Activated CD8-positive, alpha-beta memory T cell treated with anti-CD3 and anti-CD28 coated beads for 4 hours (primary cell): ENCODE measurements at places on chromosomes 7 and 10.

- no peak for DNase-seq
Observed at GRCh38 chr10:118585234-118585633, 10.2 kb downstream of the PRLHR start.

- DNase-seq, result no peak
Observed at GRCh38 chr7:738723-739454, 11.8 kb upstream of the PRKAR1B start.

DNA sequence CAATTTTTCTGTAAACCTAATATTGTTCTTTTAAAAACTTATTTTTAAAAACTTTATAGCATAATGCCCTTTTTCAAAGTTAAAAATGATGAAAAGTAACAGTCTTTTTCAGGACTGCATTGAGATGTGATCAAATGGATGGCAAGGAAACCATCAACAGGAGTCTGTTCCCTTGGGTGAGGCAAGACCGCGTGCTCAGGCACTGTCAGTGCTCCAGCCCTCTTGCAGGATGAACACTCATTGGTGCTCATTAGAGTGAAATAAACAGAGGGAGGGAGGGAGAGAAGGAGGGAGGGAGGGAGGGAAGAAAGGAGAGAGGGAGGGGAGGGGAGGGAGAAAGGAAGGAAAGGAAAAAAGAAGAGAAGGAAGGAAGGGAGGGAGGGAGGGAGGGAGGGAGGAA, 145.7 kb upstream of the CHST15 start:
- no peak for DNase-seq

DNA sequence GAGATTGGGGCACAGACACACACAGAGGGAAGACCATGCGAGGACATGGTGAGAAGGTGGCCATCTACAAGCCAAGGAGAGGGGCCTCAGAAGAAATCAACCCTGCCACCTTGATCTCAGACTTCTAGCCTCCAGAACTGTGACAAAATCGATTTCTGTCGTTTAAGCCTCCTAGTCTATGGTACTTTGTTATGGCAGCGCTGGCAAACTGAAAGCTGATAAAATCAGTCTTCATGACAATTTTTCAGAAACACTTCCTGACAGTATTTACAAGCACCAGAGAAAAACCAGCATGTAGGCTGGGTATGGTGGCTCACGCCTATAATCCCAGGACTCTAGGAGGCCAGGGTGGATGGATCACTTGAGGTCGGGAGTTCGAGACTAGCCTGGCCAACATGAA, 4.2 kb downstream of the PARP12 start:
- DNase-seq, result no peak

- DNase-seq, result no peak
Observed at GRCh38 chr10:92385831-92386230, 94.9 kb downstream of the MARCHF5 start.

DNA sequence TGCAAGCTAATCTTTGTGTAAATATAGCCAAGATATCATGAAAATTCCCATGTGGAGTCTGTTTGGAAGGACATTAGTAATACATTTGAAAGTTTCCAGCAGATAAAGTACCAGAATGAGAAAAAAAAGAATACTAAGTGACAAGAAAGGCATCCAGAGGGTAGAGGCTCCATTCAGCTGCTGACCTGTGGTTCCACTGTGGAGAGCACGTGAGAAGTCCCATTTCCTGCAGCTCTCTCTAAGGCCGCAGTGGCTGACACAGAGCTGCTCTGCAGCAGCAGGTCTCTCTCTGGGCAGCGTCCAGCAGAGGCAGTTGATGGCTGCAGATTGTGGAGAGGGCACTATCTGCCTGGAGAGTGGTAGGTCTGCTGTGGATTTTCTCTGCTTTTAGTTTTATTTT, 100.1 kb upstream of the TMEM72 start:
- no peak for DNase-seq

GRCh38 chr10:76447578-76447977, 1016.2 kb downstream of the LRMDA start:
- no peak for DNase-seq

DNA sequence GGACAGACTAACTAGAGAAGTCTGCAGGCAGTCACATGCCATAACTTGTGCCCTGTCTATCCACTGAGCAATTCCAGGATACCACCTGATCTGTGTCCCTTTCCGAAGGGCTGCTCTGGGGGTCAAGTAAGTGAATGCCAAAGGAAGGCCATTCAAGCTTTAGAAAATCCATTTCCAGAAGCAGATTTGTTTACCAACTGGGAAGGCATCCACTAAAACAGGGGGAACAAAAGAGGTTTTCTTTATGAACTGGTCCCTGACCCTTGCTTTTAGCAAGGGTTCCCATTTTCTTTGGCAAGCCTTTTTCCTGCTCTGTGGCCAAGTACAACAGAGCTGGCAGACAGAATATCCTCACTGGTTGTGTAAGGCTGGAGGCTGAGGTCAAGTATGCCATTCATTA, 36.5 kb downstream of the ITPRID1 start:
- no peak for DNase-seq

- DNase-seq, result no peak
Observed at GRCh38 chr7:98567991-98568390, 49.1 kb upstream of the NPTX2 start.

GRCh38 chr10:104297697-104298660, 29.0 kb downstream of the GSTO2 start:
- no peak for DNase-seq

DNA sequence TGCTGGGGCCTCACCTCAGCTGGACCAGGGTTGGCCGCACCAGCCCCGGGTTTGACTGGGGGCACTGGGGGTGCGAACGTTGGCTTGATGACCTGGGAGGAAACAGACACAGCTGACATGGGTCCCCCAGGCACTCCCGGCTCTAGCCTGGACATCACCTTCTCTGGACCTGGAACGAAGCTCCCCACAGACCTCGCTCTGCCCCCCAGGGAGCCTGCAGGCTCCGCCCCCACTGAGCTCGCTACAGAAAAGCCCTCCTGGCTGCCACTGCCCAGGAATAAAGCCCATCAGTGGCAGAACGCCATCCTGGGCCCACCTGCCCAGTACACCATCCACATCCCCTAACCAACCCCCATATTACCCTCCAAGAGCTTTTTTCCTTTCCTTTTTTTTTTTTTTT, 13.0 kb downstream of the ADAM8 start:
- DNase-seq, result no peak

DNA sequence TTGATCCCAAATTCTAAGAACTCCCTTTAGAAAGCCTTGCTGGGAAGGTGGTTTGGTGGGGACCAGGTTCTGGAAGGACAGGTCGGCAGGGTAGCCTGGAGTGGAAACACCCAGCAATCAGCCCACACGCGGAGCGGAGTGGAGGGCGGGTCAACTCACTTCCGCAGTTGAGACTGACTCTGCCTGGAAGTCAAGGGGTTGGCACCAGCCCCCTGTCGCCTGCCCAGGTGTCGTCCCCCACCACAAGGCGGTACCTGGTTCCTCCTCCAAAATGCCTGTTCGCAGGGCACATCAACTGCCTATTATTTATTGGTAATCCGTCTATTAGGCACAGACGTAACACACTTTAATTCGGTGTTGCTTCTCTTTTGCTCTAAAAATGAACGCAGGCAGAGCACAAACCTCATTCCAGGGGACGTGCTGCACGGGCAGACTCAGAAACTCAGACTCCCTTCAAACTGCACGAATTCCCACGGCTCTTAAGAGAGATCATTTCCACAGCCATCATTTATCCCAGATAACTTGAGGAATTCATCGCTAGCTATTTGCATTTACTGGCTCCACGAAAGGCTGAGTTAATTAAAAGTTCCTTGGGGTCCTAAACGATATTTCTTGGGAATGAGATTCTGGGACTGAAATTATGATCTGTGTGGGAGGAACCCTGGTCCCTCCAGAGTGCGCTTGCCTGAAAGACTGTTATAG, 248.2 kb upstream of the PPP2R2D start:
- DNase-seq, result no peak

DNA sequence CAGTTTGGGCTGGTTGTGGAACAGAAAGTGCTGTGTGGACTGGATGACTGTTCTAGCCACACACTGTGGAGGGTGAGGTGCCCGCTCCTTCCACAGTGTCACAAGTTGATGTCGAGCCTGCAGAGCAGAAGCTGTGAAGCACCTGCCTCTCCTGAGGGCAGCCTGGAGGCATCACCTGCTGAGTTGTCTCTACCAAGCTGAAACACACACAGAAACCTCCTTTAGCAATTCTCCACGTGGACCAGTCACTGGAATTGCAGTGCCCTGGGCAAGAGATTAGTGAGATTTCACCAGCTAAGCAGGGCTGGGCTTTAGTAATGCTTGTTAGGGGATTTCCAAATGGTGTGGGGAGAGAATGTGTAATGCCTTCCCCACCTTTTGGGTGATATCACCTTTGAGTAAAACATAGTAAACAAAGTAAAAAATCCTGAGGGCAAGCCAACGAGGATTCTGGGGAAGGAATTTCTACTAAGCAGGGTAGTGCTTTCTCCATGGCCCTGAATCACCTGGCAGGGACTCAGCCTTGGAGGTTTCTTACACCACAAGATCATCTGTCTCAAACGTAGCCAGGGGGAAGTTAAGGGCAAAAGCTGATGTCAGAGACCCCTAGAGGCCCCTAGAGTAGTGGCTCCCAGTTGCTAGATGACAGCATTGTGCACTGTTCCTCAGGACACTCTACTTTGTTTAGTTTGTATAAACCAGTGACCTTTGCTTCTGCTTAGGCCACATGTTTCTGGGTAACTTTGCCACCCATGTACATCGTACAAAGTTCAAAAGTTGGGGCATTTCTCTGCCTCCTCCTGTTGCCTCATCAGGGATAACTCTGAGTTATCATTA, 233.1 kb upstream of the IGFBP3 start:
- no peak for DNase-seq

- peak; percentile 20 for DNase-seq
Observed at GRCh38 chr7:100430493-100431285, 1.1 kb downstream of the MEPCE start.
